ENCODE measurements at places on chromosomes 6 and 20.

- DNase-seq, result no peak
Measured at GRCh38 chr6:162541019-162541601, 186.5 kb downstream of the PRKN start.

- DNase-seq, result no peak
Measured at GRCh38 chr6:158369241-158369640, 57.0 kb downstream of the TULP4 start.

GRCh38 chr20:5864873-5865587, 85.3 kb downstream of the TRMT6 start:
- DNase-seq, result no peak

- no peak for DNase-seq
Measured at GRCh38 chr6:114024746-114025145, 53.8 kb upstream of the HDAC2 start.

GRCh38 chr20:24531631-24532419, 62.4 kb downstream of the SYNDIG1 start:
- no peak for DNase-seq

GRCh38 chr6:33699739-33700138, 11.8 kb downstream of the UQCC2 start:
- no peak for DNase-seq

DNA sequence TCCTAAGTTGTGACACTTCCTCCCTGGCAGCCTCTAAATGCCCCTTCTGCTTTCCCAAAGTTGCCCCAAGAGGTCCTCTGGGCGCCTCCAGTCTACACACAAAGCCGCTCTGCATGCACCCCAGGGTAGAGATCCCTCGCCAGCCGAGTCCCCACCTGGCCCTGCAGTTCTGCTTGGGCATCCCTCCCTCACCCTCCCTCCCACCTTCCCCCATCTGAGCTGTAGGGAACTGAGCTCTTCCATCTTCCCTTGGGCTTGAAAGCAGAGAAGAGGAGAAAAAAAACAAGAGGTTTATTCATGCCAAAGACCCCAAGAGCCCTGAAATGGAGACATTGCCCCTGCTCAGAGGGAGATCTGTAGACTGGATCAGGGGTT, 5.7 kb upstream of the FGD2 start:
- DNase-seq, result no peak

DNA sequence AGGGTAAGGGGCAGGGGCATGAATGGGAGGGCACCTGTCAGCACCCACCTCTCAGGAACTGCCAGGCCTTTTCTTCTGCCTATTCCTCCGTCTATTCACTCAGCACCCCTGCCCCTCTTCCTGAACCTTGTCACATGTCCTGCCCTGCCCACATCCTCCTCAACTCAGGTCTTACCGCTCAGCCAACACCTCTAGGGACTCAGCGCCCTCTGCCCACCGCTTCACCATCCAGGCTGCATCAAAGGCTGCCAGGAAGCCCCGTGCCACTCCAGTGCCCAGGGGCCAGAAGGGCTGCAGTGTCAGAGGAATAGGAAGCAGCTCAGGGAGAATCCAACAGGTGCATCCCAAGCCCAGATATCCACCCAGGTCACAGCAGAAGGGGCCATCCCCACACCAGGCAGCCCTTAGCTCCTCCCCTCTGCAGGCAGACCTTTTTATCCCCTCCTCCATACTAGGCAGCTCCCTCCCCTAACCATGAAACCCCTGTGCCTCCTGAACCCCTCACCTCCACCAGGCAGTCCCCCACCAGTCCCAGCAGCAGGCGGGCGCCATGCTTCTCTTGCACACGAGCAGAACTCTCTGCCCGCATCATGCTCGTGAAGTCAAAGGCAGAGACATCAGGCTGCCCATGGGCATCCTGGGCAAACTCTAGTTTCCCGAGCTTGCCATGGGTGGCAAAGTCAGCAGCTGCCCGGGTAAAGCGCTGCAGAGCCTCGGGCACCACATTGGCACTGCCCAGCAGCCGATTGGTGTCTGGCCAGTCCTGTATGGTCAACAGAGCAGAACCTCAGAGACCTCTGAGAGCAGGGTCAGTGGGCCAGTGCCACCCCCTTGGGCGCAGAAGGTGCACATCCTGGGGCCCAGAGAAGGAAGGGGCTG, 5.5 kb downstream of the MICAL1 start:
- DNase-seq, result peak; percentile 23
